ENCODE measurements at places on chromosomes 6 and 20.

GRCh38 chr20:56630086-56630493, 984 bp downstream of the TFAP2C start:
- DNase-seq: peak; percentile 25

DNA sequence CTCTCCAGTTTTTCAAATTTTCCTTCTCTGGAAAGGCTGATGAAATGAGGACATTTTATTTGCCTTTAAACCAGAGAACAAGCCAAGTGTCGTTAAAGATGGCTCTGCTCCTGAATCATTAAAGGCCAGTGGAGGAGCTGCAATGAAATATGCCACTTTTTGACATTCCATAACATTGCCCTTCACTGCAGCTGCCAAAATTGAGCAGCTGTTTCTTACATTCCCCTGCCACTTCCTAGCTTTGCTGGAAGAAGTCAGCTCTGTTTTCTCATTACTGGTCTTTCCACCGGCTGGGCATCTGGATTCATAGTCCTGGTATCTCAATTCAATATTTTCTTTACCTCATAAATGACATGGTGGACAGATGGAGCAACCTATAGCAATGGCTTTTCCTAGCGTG, 45.5 kb upstream of the NRN1 start:
- DNase-seq: no peak

DNA sequence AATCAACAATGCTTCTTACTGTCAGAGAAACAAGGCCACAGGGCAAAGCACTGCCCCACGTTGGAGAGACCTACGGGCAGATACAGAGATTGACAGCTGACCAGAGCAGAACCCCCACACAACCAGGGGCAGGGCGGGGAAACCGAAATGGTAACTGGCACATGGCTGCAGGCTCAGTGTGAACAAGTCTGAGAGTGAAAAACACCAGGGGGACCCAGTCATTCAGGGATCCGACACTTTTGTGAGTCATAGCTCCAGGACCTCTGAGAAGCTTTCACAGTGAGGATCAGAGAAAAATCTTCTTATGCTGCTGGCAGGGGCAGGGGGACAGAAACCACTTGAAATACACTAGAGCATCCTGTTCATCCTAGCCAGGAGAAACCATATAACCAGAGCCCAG, 254.2 kb downstream of the C6orf118 start:
- DNase-seq: no peak

GRCh38 chr6:10465629-10466499, 51.0 kb upstream of the TFAP2A start:
- DNase-seq: peak; percentile 12
